ENCODE measurements at places on chromosomes 2 and 18. TPM values are rescaled to one million over a fixed set of nuclear protein-coding genes. Genes with fewer than 3 reads are reported as not detected.
A peak's percentile ranks its signal among the peaks of the same experiment; 100 is the strongest.

DNA sequence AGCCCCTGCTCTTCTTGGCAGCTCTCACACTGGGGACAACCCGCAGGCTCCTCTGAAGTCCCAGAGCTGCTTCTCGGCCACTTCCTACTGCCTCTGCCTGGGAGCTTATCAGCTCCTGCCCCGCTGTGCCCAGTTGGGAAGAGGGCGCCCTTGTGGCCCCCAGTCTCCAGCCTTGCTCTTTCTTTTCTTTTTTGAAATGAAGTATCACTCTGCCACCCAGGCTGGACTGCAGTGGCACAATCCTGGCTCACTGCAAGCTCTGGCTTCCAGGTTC is 20.6 kb upstream of the ALPI start:
- peaks cover 2% of the 10 kb centered on the region for H3K4me1 ChIP-seq
- H3K27me3 ChIP-seq = peaks cover 3% of the 10 kb centered on the region
- DNase-seq = no peak
- no peak overlapping the region for H3K27ac ChIP-seq

- peaks cover 6% of the 10 kb centered on the region for H3K36me3 ChIP-seq
- H3K27ac ChIP-seq = no peak overlapping the region
Observed at GRCh38 chr2:241885946-241886643, 16.6 kb downstream of the RTP5 start.

GRCh38 chr18:9629709-9630108 is 15.3 kb upstream of the PPP4R1 start:
- no peak for DNase-seq
- H3K36me3 ChIP-seq = no peaks in the 10 kb centered on the region

GRCh38 chr2:123258877-123259539 is 766.1 kb upstream of the CNTNAP5 start:
- H3K27ac ChIP-seq = no peak overlapping the region
- no peak for DNase-seq
- H3K4me1 ChIP-seq = no peaks in the 10 kb centered on the region
- peaks cover 1% of the 10 kb centered on the region for H3K36me3 ChIP-seq

DNA sequence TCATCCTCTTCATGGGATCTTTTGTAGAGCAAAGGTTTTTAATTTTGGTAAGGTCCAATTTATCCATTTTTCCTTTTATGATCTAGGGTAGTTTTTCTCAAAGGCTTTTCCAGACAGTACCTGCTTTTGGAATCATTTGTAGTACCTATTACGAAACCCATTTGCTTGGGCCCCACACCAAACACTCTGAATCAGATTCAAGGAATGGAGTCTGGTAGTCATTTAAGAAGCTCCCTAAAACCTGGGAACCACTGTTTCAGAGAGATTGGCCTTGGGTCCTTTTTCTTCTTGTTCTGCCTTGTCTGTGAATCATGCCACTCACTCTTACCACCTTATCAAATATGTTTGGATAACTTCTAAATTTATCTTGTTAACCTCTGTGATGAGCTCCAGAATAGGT is 40.3 kb downstream of the OSBPL6 start:
- H3K4me1 ChIP-seq = no peaks in the 10 kb centered on the region
- DNase-seq = no peak
- no peaks in the 10 kb centered on the region for H3K27me3 ChIP-seq
- no peak overlapping the region for H3K4me3 ChIP-seq

DNA sequence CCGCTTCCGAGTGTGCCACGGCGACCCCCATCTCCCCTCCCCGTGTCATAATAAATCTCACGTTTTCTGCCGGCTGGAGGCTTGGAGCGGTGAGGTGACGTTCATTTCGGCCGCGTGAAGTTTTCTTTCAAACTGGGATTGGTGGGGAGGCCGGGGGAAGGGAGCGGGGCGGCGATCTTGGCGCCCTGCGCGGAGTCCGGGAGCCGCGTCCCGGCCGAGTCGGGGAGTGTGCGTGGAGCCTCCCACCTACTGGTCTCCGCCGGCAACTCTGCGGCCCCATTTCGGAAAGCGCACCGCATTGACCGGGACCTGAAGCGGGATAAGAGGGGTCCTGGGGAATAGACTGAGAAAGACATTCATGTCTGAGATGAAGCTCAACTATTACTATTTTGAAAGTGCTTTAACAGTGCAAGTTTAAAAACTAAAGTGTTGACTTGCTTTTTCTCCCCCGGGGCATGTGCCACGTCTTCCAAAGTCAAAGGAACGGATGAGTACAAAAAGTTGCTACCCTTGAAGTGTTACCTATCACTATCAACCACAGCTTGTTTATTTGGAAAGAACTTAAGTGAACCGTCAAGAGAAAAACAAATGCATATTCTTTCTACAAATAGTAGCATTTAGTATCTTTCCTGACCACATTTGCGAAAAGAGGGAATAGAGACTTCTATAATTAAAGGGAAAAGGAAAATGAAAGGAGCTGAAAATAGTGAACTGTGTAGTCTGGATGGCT is 818 bp upstream of the IKZF2 start:
- peak overlapping the region; percentile 76 for H3K4me3 ChIP-seq
- peaks cover 59% of the 10 kb centered on the region for H3K4me1 ChIP-seq
- H3K36me3 ChIP-seq = no peaks in the 10 kb centered on the region
- H3K27ac ChIP-seq = peak overlapping the region; percentile 89

The IL36B gene
- total RNA-seq = not detected

The CTNNA2 gene
- 5.1 TPM for total RNA-seq

The ALK gene
- 0.09 TPM for total RNA-seq
